ENCODE measurements at places on chromosomes 7 and 10.

DNA sequence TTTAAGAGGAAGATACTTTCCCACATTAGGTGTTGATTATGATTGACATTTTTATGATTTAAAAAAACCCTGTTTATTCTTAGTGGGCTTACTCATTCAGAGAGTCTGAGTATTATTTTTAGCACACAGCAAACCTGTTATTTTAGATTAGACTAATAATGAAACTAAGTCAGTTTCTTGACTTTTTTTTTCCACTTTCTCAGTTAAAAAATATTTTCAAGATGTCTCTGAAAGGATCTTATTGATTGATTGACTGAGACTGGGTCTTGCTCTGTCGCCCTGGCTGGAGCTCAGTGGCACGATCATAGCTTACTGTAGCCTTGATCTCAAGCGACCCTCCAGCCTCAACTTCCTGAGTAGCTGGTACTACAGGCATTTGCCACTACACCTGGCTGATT is 20.4 kb upstream of the INPP5F start:
- DNase-seq: no peak

DNA sequence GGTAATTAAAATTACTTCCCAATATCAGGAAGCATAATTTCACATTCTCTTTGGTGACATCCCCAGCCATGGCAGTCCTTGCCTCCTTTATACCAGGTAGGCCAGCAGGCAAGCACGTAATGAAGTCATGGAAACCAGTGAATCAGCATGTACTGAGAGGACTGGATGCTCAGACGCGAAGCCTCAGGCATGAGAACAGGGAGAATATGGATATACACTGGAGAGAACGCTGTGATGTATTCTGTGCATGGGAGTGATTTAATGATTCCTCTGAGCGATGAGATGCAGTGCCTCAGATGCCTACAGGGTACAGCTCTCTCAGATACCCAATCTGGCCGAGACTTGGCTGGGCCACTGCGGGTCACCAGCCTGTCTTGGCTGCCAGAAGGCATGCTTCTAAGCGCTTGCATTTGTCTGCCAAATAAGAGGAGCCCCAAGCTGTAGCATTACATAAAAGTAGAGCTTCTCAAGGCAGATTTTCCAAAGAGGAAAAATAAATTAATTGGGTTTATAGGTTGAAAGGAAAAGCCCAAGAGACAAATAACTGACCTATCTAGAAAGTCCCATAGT is 238.1 kb downstream of the RELN start:
- no peak for DNase-seq

DNA sequence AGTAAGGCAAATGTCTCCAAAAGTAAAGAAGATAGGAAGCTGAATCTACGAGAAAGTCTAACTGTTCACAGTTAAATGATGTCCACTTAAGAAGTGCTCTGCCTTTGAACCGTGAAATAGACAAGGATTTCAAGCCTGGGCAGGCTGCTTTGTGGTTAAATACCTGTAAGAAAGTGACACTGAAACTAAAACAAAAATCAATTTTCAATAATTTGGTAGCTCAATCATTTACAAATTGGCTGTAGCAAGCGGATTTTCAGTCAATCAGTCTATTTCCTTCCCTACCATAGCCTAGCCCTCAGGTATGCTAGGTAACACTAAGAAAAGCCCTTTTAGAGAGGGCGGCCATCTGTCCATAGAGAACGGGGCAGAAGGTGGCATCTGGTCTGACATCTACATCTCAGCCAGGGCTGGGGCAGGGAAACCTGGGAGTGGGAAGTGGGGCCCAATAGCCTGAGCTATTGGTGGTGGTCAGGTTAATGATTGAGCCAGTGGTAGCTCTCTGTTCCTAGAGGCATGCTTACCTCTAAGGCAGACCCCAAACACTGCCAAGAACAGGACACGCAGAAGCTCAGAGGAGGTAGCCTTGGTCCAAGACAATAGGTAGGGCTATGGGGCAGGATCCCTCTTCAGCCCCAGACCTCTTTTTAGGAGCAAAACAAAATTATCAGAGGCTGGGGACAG is 223.2 kb downstream of the CCSER2 start:
- DNase-seq: no peak

GRCh38 chr7:85475071-85475470 is 288.2 kb upstream of the SEMA3D start:
- DNase-seq: no peak

GRCh38 chr10:5567477-5567876 is 42.7 kb downstream of the CALML3 start:
- DNase-seq: no peak

- no peak for DNase-seq
Measured at GRCh38 chr10:1315178-1315577, 259.0 kb downstream of the WDR37 start.

GRCh38 chr10:22250897-22251660 is 33.3 kb upstream of the EBLN1 start:
- peak; percentile 11 for DNase-seq

DNA sequence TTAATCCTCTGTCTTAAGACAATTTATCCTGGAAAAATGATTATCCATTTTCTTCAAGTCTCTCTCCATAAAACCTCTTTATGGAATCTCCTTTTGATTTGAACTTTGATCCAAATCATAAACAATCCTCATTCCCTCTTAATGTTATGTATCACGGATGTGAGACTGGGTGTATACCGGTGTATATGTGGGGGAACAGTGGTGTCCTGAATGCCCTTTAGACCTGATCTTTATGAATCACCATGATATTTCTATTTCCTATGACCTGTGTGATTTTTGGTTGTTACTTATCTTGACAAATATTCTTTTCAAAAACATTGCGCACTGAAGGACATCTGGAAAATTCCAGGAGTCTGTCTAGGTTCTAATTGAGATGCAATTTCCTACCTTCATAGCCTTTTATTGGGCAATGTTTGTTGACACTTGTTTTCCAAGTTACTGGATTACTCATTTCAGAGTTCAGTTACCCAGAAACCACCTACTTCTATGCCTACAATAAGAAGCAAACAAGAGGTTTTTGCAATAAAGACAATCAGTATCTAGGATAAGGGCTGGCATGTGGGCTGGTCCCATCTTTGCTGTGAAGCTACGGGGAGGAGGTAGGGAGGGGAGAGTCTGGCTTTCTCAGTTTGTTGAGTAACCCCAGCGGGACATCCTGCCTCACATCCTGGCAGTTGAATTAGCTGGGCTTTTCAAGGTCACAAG is 190.4 kb downstream of the CTTNBP2 start:
- DNase-seq: no peak

DNA sequence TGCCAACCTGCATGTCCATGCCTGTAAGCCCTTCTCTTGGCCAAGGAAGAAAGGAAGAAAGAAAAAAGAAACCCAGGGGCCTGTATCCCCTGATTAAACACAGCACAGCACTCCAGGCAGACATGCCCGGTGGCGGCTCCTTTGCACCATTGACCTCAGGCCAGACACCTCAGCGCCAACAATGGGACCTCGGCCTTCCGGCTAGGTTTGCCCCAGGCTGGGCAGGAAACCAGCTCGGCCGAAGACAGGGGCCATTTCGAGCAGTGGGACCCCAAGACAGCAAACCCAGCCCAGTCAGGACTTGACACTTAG is 2.8 kb downstream of the HOXA10 start:
- DNase-seq: no peak

- DNase-seq: no peak
Measured at GRCh38 chr7:11005202-11005601, 31.5 kb downstream of the PHF14 start.

GRCh38 chr10:116882639-116883038 is 33.3 kb downstream of the ENO4 start:
- no peak for DNase-seq

GRCh38 chr10:48598243-48598935 is 6.5 kb downstream of the ARHGAP22 start:
- DNase-seq: no peak

- DNase-seq: no peak
Measured at GRCh38 chr7:2734751-2735571, 47.0 kb downstream of the AMZ1 start.

DNA sequence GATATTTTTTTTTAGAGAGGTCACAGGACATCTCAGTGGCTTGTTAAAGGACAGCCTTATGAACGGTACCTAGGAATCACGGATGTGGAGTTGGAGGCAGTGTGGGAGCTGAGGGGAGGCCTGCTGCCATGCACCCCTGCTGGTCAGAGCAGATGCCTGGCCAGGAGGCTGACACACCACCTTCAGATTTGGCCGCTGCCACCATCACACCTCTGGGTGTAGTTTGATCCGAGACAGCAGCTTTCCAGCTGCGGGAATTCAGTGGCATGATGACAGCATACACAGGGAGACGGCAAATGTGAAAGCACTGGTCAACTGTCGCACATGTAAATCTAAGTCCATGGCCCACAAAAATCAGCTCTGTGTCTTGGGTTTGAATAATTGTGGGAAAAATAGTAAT is 285.4 kb downstream of the ADARB2 start:
- DNase-seq: no peak

- DNase-seq: no peak
Measured at GRCh38 chr7:77455321-77455720, 39.2 kb upstream of the GSAP start.

- DNase-seq: no peak
Measured at GRCh38 chr10:919481-919880, 12.0 kb downstream of the LARP4B start.

GRCh38 chr7:47622586-47622945 is 40.7 kb upstream of the TNS3 start:
- DNase-seq: no peak

DNA sequence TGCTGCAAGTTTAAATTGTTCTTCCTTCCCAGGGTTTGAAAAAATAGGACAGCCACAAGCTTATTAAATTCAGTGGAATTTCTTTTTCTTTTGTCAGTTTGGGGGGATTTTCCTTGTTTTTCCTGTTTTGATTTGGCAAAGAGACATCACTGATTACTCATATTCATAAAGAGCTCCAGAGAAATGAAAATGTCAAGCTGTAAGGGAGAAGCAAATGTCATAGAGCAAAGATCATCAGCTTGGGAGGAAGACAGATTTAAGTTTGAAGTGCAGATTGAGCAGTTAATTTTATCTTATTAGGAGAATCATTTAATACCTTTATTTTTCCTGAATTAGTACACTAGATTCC is 255.8 kb upstream of the PHYHIPL start:
- DNase-seq: no peak

GRCh38 chr10:97196223-97197029 is 10.7 kb upstream of the SLIT1 start:
- peak; percentile 51 for DNase-seq

- DNase-seq: no peak
Measured at GRCh38 chr7:33750177-33750576, 155.2 kb upstream of the BMPER start.

DNA sequence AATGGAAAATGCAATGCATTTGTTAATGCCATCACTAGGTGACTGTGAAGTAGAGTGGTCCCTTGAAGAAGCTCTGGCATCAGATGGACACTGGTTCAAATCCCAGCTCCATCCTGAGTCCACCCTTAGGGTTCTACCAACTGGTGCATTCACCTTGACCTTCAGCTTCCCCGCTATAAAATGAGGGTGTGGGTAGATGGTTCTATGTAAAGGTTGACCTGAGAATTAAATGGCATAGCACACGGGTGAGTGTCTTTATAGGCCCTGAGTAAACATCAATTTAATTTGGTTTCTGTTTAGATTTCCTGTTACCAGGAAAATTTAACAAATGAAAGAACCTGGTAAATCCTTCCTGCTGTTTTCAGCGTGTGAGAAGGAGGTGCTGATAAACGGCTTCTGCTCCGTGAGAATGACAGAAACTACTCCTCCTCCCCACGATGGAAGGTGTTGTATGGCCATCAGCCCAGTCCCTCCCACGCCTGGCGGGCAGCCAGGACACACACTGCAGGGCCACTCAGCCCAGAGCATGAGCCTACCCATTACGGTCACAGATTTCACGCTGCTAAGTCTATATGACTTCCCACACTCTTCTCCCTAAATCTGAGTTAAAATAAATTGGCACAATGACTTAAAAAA is 210.1 kb downstream of the TNS3 start:
- no peak for DNase-seq

GRCh38 chr10:129863201-129863663 is 100.8 kb downstream of the EBF3 start:
- no peak for DNase-seq

GRCh38 chr10:13924040-13924725 is 337.4 kb downstream of the PRPF18 start:
- no peak for DNase-seq

GRCh38 chr10:5576780-5577624 is 52.2 kb downstream of the CALML3 start:
- DNase-seq: no peak

DNA sequence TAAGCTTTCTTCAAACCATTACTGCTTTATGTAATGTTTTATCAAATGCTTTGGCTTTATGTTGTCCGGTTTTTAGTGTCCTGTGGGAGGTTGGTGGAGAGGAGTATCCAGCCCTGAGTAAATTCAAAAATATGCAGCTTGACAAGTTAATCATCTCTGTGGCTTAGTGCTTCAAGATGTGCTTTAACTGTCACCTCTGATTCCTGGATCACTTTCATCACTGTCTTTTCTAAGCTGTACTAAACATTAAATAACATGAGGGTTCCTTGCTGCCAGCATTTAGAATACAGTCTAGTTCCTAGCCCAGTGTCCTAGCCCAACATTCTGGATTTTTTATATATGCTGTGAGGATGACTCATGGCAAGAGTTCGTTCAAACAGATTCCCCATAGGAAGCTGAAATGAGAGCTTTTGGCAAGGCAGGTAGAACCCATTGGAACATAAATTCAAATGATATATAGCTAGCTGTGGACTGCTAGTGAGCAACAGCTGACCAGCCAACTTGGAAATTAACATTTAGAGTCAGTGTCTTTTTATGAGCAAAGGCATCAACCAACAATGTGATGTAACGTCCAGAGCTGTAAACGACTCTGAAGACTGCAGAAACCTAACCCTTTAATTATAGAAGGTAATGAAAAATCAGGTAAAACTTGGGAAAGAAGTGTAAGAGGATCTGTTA is 80.6 kb upstream of the OIT3 start:
- no peak for DNase-seq

GRCh38 chr7:112006071-112006470 is 200.1 kb downstream of the DOCK4 start:
- no peak for DNase-seq

GRCh38 chr10:79487296-79488194 is 24.8 kb upstream of the EIF5AL1 start:
- DNase-seq: peak; percentile 38
